M059J (cell line): ENCODE measurements at places on chromosomes 4 and X.

GRCh38 chrX:47380268-47380667 lies 9.9 kb downstream of the ZNF157 start:
- DNase-seq = no peak

DNA sequence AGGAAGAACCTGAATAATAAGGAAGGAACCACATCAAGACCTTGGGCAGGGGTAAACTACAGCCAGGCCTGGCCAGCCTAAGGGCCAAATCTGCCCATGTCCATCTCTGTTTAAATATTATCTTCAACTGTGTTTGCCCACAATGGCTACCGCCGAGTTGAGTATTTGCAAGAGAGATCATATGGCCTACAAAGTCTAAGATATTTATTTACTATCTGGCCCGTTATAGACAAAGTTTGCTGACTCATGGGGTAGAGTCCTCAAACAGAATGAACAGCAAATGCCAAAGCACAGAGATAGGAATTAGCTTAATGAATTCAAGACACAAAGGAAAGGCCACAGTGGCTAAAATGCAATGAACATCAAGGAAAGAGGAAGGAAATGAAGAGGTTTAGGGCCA lies 44.8 kb downstream of the RPS6KA3 start:
- DNase-seq = no peak

DNA sequence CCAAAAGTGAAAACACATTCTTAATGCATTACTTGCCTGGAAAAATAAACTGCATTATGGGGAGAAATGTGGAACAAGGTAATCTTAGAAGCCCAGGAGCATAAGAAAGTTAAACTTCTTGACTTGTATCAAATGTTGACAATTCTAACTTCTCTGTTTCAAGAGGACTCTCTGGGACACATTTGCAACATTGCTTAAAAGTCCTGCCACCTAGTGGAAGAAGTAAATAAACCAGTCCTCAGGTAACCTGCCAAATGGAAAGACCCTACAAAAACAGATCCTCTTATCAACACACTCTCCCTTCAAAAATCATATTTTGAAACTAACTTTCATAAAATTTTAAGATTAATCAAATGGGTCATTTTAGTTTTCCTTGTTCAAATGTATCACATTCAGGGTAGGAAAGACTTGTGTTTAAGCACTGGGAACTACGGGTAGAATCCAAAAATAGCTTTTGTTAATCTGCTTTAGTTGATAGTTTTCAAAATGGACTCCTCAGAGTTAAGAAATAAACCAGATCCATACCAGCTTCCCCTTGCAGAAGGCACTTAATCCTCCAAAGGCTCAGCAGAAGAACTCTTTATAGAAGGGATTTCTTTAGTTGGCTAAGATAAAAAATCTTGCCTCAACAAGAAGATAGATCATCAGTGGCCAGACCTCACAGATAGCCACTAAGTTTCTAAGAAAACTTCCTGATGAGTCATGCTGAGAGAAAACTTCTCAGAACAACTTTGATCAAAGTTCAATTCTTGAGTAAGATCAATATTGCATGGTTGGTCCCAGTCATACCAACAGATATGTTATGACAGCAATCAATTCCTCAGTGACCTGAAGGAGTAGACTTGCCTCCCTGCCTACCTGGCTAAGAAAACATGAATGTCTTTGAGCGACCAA lies 141.7 kb downstream of the HHIP start:
- DNase-seq = peak; percentile 44

DNA sequence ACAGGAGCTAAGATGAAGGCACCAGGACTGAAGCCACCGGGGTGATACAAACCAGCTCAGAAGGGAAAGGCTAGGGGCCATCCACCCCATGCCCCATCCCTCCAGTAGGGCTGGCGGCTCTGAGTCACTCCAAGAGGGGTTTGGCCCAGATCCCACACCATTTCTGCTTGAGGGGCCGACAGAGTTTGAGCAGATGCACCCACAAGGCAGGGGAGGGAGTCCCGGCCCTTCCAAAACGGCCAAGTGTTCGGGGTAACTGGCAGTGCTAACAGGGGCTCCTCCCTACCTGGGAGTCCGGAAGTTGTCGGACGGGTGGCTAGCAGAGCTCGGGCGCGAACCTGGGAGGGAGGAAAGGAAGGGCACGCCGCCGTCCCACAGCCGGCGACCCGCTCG lies 412 bp downstream of the SLC10A3 start:
- peak; percentile 81 for DNase-seq

DNA sequence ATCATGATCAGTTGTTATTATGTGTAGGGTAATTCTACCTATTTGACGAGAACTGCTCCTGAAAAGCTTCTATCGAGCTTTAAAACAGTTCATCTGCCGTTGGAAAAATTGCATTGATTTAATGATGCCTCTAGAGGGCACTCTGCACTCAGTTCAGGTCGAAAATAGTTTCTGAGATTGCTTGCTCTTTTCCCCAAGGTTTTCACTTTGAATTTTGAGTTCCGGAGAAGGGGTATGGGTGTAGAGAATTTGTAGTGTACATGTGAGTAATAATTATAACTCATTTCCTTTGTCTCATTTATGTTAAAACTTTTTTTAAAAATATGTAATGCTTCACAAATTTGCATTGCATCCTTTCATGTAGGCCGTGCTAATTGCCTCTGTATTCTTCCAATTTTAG lies 28.4 kb upstream of the TNIP3 start:
- DNase-seq = peak; percentile 38

DNA sequence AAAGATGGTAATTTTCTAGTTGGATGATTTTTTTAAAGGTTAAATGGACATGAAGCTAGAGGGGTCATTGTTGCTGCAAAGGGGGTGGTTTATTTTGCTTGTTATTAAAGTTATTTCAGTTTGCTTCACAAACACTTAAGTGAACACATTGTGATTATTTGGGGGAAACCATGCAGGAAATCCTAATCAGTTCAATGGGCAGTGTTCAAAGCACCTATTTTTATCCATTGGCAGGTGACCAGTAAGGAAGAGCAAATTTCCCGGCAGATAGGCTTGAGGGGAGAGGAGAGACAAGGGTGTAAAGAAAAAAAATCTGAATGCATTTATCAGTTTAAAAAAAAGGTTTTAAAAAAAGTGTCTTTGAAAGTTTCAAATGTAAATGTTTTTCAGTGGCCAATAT lies 17.6 kb downstream of the GPR174 start:
- no peak for DNase-seq
